ENCODE measurements at places on chromosomes 7 and 10. TPM values are rescaled to one million over a fixed set of nuclear protein-coding genes. Genes with fewer than 3 reads are reported as not detected.

SVIL gene
- total RNA-seq: 23.7 TPM

DNA sequence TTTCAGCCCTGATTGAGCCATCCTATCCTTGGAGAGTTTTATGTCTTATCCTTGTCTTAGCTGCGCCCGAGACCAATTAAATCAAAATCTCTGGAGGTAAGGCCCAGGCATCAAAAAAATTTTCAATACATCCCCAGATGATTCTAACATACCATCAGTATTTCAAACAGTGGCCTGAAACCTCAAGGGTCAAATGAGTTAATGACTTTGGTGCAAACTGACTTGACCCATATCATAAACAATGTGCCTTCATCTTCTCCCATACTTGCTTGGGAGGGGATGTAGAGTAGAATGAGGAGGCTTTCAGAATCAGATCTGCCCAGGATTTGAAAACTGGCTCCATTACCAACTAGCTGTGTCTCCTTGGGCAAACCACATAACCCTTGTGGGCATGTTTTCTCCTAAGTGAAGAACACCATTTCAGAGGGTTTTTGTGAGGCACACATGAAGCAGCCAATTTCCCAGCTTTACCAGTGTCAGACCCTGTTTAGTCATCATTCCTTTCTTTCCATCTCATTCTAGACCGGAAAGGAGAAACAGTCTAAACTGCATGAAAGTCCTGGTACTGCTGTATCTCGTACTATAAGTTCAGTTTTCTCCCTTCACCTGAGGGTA lies 35.7 kb upstream of the ATXN7L1 start:
- DNase-seq: peak; percentile 14

DNA sequence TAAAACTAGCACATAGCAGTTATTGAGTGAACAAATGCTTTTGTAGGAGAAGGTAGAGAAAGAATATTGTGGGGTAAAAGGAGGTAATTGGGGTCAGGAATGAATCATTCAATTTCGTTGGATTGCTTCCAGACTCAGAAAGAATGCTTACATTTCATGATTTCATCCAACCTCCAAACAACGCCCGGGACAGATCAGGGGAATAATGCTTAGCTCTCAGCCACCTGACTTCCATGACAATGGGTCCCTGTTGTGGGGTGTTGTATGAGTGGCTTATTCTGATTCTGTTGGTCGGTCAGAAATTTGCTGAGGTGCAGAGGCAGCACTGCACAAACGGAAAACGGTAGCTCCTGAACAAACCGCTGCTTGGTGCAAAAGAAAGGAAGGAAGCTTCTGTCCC lies 24.0 kb upstream of the INPP5F start:
- peak; percentile 52 for DNase-seq

- DNase-seq: no peak
Observed at GRCh38 chr7:120097774-120098173, 175.2 kb upstream of the KCND2 start.

GNAT3 gene
- not detected for total RNA-seq

DNA sequence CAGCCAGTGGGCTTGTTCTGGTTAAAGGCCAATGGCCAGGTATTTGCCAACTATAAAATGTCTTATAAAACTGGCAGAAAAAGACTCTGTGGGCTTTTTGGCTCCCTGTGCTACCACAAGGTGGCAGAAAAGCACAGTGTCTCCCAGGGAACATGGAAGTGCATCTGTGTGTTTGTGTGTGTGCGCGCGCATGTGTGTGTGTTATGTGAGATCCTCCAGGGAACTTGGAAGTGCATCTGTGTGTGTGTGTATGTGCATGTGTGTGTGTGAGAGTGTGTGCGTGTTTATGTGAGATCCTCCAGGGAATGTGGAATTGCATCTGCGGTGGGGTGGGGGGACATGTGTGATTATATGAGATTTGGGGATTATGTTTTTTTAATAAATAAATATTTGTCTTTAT lies 30.2 kb upstream of the ABI1 start:
- DNase-seq: peak; percentile 65

HNRNPH3 gene
- 17.8 TPM for total RNA-seq

- DNase-seq: no peak
Observed at GRCh38 chr7:115511330-115511729, 519.2 kb downstream of the TFEC start.

PDAP1 gene
- total RNA-seq: 82.1 TPM

SLC13A1 gene
- total RNA-seq: not detected

PHYHIPL gene
- not detected for total RNA-seq

DNA sequence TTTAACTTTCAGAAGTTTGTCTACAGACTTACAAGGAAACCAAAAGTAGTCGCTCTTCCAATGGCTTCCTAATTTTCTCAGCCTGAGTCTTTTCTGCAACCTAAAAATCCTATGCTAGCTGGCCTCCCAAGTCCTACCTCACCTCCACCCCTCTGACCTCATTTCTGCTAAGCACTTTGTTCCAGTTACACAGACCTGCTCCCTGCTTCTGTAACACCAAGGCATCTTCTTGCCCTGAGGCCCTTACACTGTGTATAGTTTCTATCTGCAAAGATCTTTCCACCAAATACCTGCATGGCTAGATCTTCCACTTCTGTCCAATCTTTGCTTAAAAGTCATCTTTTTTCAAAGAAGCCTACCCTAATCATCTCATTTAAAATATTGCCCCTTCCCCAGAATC lies 1.9 kb upstream of the SNX13 start:
- DNase-seq: no peak

FGFBP3 gene
- total RNA-seq: 0.12 TPM

GRCh38 chr7:5086256-5086655 lies 40.6 kb downstream of the RBAK start:
- no peak for DNase-seq

GRCh38 chr7:143388491-143389101 lies 7.5 kb downstream of the ZYX start:
- DNase-seq: no peak

- DNase-seq: no peak
Observed at GRCh38 chr10:102819054-102819453, 18.2 kb downstream of the CYP17A1 start.

DNA sequence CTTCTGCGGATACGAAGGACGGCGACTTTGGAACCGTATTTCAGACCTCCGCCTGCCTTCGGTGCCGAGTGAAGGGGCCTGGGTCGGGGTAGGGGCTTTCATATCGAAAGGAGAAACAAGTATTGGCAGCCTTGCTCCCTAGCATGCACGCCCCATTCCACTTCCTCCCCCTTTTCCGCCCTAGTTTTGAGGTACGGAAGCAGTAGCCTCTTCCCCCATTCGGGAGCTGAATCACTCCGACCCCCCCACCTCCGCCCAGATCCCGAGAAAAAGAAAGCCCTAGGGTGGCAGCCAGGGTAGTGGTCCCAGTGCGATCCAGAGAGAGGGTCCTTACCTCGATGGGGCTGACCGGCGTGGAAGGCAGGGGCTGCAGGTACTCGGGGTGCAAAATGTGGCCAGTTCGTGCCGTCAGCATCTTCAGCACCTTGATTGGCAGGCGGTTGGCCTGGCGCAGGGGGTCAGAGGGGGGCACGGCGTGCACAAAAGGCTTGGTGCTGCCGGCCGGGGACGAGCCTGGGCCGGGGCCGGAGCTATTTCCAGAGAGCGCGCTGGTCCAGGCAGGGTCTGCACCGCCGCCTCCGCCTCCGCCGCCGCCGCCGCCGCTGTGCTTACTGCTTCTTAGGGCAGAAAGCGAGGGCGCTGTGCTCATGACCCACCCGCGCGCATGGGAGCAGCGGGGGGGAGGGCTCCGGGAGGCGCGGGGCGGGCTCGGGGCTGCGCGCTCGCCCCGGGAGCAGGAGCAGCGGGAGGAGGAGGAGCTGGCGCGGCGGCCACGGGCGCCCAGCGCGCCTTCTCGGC lies 594 bp downstream of the ZNF503 start:
- DNase-seq: peak; percentile 55

OPN1SW gene
- not detected for total RNA-seq

All from RPMI7951 (cell line).